ENCODE measurements at places on chromosomes 2 and 18.

DNA sequence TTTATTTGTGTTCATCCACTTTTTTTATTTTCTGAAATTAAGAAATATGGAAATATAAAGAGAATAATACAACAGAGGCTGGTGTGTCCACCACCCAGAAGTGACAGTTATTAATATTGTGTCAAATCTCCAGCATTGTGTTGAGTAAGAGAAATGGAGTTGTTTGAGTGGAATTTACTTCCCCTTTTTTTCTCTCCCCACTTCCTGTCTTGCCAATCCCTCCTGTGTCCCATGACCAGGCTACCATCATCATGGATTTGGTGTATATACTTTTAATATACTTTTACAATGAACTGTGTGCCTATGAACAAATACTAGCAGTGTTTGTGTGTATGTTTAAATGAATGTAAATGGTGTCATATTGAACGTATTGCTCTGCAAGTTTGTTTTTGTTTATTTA is 276.9 kb upstream of the SKOR2 start:
- DNase-seq = no peak
- no peak overlapping the region for H3K4me3 ChIP-seq
- no peaks in the 10 kb centered on the region for H3K4me1 ChIP-seq
- H3K36me3 ChIP-seq = no peaks in the 10 kb centered on the region
- H3K27ac ChIP-seq = no peak overlapping the region
- no peaks in the 10 kb centered on the region for H3K27me3 ChIP-seq

- H3K4me3 ChIP-seq = no peak overlapping the region
- no peak for DNase-seq
- H3K27me3 ChIP-seq = no peaks in the 10 kb centered on the region
- peaks cover 19% of the 10 kb centered on the region for H3K4me1 ChIP-seq
Measured at GRCh38 chr2:238286551-238286950, 1.9 kb downstream of the PER2 start.

DNA sequence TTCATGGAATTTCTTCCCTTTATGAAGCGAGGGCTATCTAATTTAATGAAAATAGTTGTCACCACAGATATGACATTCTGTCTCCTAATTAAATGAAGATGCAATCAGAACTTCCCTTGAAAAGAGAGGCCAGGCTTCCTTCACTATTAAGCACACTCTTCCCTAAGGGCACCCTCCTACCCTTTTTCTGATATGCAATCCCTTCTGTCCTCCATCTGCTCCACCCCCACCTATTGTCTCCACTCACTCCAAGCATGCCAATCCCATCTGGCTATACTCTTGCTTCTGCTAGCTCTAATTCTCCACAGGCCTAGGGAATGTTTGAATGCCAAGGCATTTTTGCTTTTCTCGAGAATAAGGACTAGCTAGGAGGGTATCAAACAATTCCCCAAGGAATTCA is 818.4 kb upstream of the FSHR start:
- H3K36me3 ChIP-seq = no peaks in the 10 kb centered on the region
- H3K27me3 ChIP-seq = no peaks in the 10 kb centered on the region
- no peaks in the 10 kb centered on the region for H3K4me1 ChIP-seq
- no peak overlapping the region for H3K27ac ChIP-seq

DNA sequence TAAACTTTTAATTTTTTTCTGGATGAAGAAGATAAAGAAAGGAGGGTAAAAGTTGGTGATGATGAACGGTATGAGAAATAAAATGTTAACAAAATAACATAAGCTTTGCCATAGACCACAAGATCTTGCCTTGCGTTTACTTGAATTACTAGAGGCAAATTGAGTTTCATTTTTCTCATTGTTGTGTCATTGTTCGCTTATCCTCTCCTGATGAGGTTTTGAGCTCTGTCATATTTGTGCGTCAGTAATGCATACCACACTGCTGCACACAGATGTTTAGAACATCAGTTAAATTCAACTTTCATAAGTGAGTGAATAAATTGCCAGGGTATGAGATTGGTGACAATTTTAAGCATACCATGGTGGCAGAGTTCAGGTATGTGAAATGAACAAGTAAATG is 843.6 kb downstream of the SUCLG1 start:
- no peak overlapping the region for H3K27ac ChIP-seq
- no peaks in the 10 kb centered on the region for H3K4me1 ChIP-seq
- no peak for DNase-seq
- H3K4me3 ChIP-seq = no peak overlapping the region
- no peaks in the 10 kb centered on the region for H3K36me3 ChIP-seq
- no peaks in the 10 kb centered on the region for H3K27me3 ChIP-seq

- no peak overlapping the region for H3K27ac ChIP-seq
- H3K4me3 ChIP-seq = peak overlapping the region; percentile 82
- peaks cover 10% of the 10 kb centered on the region for H3K4me1 ChIP-seq
- peaks cover 5% of the 10 kb centered on the region for H3K27me3 ChIP-seq
Measured at GRCh38 chr2:111898703-111899514, 502 bp downstream of the MERTK start.

DNA sequence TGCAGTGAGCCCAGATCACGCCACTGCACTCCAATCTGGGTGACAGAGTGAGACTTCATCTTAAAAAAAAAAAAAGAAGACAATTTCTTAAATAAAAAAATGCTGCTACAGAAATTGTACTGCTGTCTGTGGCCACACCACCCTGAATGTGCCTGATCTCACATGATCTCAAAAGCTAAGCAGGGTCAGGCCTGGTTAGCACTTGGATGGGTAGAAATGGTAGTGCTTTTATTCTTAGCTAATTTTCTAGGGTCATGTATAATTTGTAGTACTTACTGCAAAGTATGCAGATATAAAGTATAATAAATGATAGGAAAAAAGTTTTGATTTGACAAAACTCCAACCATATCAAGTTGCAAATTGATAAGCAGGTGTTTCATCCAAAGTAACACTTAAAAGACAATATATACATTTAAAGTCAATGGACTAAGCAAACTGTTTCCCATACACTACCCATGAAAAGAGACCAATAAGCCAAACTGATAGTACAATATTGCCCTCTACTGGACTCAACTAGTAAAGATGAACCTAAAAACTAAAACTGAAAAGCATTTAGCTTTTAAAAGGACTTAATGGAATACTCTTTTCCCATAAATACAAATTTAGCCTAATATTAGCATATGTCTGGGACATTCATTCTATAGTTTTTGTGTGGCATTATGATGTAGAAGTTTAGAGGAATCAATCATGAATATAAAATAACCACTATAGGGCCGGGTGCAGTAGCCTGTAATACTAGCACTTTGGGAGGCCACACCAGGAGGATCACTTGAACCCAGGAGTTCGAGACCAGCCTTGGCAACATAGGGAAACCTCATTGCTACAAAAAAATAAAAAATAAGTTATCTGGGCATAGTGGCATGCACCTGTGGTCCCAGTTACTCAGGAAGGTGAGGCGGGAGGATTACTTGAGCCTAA is 18.6 kb upstream of the PEX13 start:
- DNase-seq = no peak
- no peaks in the 10 kb centered on the region for H3K36me3 ChIP-seq
- H3K27me3 ChIP-seq = no peaks in the 10 kb centered on the region
- no peaks in the 10 kb centered on the region for H3K4me1 ChIP-seq

DNA sequence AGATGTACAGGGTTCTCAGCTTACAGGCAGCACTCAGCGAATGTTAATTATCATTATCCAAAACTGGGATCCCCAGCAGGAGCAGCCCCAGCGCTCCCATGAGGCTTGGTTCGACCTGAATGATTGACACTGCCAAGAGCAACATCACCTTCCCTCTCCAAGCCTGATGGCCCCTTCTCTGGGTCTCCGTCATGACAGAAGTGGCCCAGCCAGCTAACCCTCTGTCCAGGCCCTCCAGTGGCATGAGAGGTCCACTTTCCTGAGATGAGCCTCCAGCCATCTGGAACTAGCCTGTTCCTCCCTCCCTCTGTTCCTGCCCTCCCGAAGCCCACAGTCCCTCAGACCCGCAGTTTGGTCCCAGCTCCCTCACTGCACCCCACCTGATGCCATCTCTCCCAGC is 97.0 kb upstream of the RAB6C start:
- no peak overlapping the region for H3K27ac ChIP-seq
- H3K27me3 ChIP-seq = no peaks in the 10 kb centered on the region
- H3K36me3 ChIP-seq = no peaks in the 10 kb centered on the region
- H3K4me3 ChIP-seq = no peak overlapping the region

DNA sequence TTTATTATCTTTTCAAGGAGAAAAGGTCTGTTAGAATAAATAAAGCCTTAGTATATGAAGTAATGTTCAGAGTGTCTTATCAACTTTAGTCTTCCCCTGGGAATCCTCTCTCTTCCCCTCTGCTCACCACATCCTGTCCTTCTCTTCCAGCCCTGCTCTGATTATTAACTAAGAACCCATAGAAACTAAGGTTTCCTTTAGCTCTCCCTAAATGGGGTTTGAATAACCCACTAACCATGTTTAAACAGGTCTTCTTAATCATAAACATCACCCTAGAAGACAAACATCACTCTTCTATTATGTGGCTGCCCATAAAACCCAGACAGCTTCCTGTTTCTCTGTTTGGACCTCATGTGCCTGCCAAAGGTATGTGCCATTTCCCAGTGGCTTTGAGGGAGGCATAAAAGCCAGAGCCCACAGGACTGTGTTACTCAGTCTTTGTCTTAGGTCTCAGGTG is 50.1 kb downstream of the SLC14A1 start:
- H3K4me3 ChIP-seq = no peak overlapping the region
- no peaks in the 10 kb centered on the region for H3K27me3 ChIP-seq
- H3K4me1 ChIP-seq = peaks cover 15% of the 10 kb centered on the region
- no peak overlapping the region for H3K27ac ChIP-seq
- DNase-seq = no peak

DNA sequence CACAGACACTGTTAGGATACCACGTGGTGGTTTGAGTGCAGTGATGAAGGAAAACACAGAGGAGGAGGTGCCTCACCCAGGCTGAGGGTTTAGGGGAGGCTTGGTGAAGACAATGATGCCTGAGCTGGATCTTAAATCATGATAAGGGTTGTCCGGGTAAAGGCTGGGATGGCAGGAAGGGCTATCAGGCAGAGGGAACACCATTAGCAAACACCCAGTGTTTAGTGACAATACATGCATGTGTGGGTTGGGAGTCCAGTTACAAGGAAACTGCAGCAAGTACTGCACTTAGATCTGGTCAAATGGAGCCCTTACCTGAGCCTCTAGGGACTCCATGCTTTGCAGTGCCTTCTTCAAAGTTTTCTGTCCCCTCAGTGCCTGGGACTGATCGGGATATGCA is 79.8 kb upstream of the MBOAT2 start:
- no peaks in the 10 kb centered on the region for H3K4me1 ChIP-seq
- H3K27me3 ChIP-seq = no peaks in the 10 kb centered on the region
- DNase-seq = no peak
- H3K36me3 ChIP-seq = no peaks in the 10 kb centered on the region
- H3K27ac ChIP-seq = no peak overlapping the region

GRCh38 chr2:73218298-73218697 is 4.3 kb downstream of the SMYD5 start:
- H3K4me3 ChIP-seq = no peak overlapping the region
- no peaks in the 10 kb centered on the region for H3K4me1 ChIP-seq
- H3K36me3 ChIP-seq = peaks cover 46% of the 10 kb centered on the region
- no peaks in the 10 kb centered on the region for H3K27me3 ChIP-seq
- DNase-seq = no peak

DNA sequence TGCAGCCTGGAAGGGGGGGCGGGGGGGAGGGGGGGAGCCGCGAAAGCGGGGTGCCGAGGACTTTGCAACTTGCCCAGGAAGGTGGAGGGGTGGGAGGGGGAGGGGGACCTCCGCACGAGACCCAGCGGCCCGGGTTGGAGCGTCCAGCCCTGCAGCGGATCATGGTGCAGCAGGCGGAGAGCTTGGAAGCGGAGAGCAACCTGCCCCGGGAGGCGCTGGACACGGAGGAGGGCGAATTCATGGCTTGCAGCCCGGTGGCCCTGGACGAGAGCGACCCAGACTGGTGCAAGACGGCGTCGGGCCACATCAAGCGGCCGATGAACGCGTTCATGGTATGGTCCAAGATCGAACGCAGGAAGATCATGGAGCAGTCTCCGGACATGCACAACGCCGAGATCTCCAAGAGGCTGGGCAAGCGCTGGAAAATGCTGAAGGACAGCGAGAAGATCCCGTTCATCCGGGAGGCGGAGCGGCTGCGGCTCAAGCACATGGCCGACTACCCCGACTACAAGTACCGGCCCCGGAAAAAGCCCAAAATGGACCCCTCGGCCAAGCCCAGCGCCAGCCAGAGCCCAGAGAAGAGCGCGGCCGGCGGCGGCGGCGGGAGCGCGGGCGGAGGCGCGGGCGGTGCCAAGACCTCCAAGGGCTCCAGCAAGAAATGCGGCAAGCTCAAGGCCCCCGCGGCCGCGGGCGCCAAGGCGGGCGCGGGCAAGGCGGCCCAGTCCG is 540 bp downstream of the SOX11 start:
- H3K27me3 ChIP-seq = peaks cover 10% of the 10 kb centered on the region
- H3K27ac ChIP-seq = no peak overlapping the region
- no peaks in the 10 kb centered on the region for H3K36me3 ChIP-seq

DNA sequence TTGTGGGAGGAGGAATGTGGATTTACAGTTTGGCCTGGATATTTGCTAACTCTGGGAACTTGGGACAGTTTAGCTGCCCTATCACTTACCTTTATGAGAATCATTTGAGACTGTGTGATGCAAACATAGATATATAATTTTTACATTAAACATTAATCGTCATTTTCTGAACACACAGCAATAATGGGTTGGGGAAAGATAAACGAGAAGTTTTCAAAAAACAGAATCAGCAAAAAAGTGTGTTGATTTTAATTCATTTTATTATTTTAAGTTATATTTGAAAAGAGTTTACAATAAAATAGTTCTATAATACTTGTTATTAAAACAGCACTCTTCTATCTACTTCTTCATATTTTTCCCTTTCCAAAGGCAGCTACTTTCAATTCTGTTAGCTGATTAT is 813.3 kb downstream of the SLC4A3 start:
- DNase-seq = no peak
- no peaks in the 10 kb centered on the region for H3K27me3 ChIP-seq
- no peaks in the 10 kb centered on the region for H3K4me1 ChIP-seq
- no peak overlapping the region for H3K27ac ChIP-seq

- no peak for DNase-seq
- H3K27me3 ChIP-seq = no peaks in the 10 kb centered on the region
- peaks cover 9% of the 10 kb centered on the region for H3K4me1 ChIP-seq
- H3K36me3 ChIP-seq = peaks cover 29% of the 10 kb centered on the region
- peak overlapping the region; percentile 31 for H3K27ac ChIP-seq
Measured at GRCh38 chr18:51053814-51054213, 23.8 kb downstream of the SMAD4 start.

All from effector memory CD4-positive, alpha-beta T cell (primary cell).